Pulmonary artery endothelial cell (primary cell): ENCODE measurements at places on chromosomes 1 and 21. TPM values are rescaled to one million over a fixed set of nuclear protein-coding genes. Genes with fewer than 3 reads are reported as not detected.

DNA sequence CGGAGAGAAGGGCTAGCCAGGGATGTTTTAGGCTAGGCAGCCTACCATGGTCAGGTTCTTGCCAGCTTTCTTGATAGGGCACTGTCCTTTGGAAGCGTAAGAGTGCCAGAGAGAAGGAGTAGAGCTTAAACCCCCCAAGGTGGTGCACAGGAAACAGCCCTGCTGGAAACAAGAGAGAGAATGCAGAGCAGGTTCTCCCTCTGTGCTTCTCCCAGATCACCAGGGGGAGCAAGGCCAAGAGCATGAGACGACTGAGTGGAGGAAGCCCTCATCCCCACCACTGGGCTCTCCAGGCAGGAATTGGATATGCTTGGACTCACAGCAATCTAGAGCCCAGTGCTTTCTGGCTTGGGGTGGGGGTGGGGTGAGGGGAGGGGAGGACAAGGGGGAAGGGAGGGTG, 49.8 kb downstream of the ATP2B4 start:
- DNase-seq = no peak

DNA sequence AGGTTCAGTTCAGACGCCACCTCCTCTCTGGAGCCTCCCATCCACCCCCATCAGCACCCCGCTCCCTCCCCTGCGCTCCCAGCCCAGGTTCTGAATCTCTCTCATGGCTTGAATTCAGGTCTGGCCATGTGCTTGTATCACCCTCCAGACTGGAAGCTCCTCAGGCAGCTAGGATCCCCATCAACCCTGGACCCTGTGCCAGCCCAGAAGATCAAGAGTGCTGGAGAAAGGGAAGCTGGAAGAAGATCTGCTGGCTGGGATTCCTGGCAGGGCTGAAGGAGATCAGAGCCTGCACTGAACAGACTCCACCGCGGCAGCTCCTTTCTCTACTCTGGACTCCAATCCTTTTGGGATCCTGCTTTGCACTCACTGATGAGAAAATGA, 11.7 kb upstream of the TINAGL1 start:
- no peak for DNase-seq

DNA sequence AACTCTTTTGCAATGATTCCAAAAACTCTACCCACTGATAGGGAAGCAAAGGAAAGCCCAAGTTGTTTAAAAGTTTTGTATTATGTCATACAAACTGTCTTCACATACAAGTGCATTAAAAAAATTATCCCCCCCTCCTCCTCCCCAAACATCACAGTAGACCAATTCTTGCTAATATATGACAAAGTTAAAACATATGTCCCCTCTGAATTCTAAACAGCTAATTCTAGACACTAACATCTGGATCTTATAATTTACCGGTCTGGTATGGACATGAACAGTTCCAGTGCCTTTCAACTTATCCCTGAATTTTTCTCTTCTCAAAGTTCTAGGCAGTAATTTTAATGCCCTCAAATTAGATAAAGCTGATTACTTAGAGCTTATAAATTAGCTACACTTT, 13.4 kb downstream of the RIT1 start:
- DNase-seq = no peak

DNA sequence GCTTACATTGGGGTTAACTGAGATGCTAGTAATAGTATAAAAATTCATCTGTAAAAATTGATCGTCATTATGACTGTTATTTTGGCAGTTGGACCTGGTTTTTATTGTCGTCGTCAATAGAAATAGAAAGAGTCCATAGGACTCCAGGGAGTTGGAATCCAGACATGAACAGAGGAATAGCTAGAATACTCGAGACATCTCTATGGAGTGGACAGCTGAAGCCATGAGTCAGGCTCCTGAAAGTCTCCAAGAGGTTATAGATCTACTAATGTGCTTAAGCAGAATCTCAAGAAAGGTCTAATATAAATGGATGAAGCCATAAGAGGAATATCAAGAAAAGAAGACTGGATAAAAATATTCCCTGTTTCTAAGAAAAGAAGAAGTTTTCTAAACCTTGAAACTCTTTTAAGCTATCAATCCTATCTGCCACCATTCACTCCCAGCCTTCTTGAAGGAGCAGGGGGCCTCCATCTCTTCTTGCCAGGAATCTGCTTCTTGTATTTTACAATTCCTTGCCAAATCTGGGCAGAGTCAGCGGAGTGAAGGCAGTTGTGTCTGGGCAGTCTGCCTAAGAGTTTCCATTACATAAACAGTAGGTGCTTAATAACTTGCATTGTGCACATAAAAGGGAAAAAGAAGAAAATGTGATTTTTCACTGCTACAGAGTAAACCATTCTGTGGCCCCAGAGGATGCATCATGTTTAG, 163.3 kb downstream of the ST6GALNAC5 start:
- DNase-seq = no peak

- no peak for DNase-seq
Observed at GRCh38 chr1:86823386-86823785, 90.5 kb downstream of the SELENOF start.

DNA sequence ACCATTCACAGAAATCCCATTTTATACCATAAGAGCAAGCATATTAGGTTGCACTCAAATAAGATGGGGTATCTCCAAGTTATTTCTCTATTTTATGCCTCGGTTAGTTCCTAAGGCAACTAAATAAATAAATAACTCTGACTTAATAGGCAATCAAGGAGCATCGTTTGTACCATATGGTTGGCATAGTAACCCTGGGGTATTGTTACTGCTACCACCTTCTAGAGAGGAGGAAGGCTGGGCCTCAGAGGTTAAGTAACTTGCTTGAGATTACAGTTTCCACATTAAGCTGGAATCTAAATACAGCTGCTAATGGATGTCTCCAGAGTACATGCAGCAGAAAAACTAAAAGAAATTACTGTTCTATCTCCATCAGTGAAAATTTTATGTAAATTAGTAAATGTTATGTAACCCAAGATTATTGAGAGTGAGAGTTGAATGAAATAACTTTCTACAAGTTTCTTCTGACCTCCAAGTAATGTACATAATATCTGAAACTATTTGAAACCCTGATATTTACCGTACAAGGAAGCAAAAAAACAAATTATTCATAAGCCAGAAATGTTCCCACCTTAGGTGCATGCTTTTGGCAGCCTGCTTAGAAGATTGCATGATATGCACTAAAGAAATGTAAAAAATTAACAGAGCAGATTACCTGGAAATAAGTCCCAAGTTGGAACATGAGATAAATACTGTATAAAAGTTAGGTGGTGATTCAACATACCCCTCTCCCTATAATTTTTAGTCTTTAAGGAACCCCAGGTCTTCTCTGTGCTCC, 127.0 kb downstream of the CRB1 start:
- no peak for DNase-seq

DNA sequence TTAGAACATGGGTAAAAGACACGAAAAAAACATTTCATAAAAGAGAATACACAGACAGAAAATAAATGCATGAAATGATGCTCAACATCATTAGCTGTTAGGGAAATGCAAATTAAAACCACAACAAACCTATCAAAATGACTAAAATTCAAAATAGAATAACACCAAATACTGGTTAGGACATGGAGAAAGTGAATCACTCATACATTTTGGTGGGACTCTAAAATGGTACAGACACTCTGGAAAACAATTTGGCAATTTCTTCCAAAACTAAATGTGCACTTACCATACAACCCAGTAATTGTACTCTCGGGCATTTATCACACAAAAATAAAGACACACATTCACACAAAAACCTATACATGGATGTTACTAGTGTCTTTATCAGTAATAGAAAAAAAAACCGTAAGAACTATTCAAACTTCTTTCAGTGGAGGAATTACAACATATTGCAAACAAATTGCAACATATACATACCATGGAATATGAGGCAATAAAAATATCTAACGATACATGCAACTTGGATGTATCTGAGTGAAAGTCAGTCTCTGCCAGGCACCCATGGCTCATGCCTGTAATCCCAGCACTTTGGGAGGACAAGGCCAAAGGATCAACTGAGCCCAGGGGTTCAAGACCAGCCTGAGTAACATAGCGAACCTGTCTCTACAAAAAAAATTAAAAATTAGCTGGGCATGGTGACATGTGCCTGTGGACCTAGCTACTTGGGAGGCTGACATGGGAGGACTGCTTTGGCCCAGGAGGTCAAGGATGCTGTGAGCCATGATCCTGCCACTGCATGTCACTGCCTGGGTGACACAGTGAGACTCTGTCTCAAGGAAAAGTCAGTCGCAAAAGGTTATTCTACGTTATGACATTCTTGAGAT, 19.6 kb downstream of the HSF2BP start:
- DNase-seq = no peak

DNA sequence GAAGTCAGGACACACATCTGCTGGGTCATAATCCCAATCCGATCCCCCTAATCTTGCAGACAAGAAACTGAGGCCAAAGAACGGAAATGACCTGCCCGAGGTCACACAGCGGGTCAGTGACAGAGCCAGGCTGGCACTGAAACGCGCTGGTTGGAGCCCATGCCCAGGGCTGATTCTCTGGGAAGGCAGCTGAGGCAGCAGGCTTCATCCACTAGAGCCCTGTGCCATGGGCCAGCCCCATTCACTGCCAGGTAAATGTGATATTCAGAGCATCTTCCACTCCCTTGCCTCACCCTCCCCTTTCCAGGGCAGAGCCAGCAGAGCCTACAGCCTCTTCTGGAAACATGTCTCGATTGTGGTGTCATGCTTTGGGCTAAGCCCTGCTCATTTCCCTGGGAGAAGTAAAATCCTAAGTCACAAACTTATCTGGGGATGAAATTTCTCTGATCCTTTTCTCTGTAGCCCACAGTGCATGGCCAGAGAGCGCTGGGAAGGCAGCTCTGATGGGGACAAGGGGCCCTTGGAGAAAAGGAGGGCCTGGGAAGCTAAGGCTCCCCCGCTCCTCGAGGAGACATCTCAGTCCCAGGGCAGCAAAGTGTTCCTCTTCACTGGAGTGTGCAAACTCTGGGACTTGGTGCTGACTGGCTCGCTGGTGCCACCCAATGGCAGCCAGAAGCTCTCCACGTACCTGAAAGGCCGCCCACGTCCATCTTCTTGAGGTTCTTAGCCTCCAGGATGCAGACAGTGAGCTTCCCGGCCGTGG, 110.4 kb downstream of the SYT2 start:
- peak; percentile 50 for DNase-seq

The PRAMEF2 gene
- not detected in 2 replicates for total RNA-seq
